Cerebellar nuclear complex (tissue), 1 donor: ENCODE measurements at places on chromosomes 1 and 21.

DNA sequence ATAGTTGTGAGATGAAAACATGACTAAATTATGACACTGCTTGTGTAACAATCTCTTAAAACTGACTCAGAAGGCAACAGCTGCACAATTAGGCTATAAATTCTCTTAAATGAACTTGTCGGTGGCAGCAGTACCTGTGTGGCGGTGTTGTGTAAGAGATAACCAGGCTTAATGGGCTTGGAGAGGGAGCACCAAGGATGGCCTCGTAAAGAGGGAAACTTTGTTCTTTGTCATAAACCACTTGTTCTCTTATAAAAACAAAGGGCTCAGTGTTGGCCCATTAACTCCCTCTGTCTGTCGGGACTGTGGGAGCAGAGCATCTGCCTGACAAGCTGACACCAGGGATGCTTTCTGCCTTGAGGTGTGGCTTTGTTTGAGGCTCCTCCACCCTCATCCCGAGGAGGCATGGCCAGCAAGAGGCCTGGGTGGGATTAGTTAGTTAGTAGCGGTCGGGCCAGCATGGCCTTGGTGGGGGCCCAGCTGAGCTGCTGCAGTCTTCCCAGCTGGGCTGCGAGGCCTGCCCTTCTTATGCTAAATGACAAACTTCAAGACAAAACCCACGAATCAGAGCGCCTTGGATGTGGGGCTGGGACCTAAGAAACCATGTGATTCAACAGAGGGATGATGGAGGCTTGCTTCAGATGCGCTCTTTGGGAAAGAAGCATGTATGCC, 171.4 kb downstream of the CAMTA1 start:
- no peak for DNase-seq

DNA sequence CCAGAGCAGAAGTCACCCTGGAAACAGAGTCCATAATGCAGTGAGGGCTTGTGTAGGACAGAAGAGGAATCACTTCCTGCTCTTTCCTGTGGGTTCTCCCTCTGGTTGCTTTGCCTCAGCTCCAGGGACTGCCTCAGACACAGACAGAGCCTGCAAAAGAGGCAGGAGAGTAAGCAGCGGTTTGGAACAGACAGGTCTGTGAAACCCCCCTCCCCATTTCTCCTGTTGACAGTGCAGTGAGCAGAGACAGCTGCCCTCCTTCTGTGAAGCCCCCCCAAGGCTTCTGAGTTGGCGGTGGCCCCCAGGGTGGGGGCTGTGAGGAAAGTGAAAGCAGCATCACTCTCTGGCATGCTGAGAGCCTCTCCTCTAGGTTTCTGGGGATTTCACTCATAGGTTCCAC, 53.0 kb downstream of the MAB21L3 start:
- no peak for DNase-seq

DNA sequence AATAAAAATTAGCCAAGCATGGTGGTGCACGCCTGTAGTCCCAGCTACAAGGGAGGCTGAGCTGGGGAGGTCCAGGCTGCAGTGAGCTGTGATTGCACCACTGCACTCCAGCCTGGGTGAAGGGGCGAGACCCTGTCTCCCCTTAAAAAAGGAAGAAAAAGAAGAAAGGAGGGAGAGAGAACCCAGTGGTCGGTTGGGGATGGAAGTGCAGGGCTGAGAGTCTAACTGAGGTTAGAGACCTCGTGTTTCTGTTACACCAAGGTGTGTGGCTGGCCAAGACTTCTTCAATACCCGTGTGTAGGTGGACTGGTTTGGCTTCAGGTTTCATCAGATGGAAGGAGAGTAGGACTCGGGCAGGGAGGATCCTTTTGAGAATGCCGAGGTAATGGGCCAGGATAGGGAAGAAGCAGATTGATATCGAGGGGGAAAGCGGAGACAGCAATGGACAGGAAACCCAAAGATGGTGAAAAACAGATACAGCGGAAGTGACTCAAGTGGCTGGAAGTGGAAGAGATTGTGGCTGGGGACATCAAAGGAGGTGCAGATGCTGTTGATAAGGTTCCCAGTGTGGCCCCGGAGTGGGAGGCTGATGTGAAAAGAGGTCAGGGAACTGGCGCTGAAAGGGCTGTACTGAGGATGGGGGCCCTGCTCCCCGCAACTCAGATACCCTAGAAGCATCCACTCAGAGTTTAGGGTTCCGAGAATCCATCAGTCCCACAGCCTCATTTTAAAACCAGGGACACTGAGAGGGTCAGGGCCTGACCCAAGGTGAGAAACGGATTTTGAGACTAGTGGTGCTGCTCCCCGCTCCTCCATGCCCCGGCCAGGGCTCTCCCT, 681 bp upstream of the UBXN10 start:
- DNase-seq = no peak

DNA sequence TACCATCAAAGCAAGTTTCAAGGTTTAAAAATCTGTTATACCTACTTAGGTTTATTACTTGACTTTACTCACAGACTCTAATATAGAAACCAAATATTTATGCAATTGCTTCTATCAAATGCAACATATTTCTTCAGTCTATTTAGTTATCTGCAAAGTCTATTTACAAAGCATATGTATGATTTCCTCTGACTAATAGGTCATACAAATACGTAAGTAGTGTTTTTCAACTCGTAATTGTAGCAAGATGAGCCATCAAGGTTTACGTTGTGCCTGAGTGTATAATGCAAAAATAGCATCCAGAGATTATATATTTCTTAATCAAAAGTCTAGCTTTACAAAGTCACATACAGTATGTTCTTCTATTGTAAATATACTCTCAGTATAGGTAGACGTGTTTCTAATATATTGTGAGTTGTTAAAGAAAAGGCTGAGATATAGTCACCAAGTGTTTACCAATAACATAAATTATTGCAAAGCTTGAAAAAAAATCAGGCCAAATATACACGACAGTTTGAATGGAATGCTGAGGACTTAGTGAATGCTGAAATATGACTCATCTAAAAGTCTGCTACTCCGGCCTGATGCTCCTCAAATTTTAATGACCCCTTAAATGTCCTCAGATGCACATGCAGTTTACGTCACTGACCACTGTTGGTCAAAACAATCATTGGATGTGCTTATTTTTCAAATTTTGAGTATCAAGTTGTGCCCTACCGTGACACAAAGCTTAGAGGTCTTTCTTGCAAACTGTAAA, 48.4 kb downstream of the ADAMTS5 start:
- no peak for DNase-seq

DNA sequence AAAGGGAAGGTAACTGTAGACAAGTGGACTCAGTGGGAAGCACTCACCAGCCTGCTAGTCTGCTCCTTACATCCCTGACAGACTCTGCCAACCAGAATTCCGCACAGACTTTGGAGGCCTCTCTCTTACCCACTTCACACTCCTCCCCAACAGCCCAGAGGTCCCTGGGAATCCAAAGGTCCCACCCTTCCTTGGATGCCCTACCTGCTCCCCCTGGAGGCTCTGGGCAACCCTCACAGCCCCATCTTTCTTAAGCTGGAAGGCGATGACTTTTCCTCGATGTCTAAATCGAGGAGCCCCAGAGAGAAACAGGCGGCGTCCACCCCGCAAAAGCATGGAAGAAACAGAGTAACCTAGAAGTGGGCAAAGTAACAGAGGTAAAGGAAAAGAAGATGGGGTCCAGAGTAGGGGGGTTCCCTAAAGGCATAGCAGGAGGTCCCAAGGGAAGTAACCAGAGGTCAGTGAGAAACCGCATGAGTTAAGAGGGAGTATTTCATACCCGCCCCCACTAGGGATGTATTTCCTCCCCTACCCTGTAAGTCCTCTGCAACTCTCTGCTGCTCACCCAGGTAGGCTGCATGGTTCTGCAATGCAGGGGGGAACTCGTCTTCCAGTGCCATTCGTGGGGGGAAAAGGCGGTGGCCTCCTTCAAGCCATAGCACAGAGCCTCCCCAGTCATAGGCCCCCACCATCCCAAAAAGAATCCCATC, 8.4 kb downstream of the ITGA10 start:
- DNase-seq = no peak

GRCh38 chr1:218209351-218209861, 75.7 kb upstream of the RRP15 start:
- no peak for DNase-seq

GRCh38 chr1:46067652-46068051, 64.8 kb downstream of the PIK3R3 start:
- DNase-seq = no peak

DNA sequence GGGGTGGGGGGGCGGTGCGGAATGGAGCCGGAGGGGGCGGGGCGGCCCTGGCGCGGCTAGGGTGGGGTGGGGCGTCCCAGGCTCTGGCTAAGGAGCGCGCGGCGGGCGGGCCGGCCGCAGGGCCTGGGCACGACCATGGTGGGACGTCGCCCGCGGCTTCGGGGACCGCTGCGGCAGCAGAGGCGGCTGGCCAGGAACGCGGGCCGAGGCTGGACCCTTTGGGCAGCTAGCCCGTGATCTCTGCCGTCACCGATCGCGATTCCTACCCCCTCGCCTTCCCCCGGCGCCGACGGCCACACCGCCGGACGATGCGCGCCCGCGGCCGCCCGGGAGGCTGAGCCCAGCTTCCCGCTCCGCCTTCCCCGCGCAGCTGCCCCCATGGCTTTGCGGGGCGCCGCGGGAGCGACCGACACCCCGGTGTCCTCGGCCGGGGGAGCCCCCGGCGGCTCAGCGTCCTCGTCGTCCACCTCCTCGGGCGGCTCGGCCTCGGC, at the start of gene MAP3K21:
Gene MAP3K21, plus strand, starts transcription at position 74 of the 491 bp plus-strand sequence. Its CDS starts 305 bp downstream, at position 379.
- DNase-seq = no peak

- DNase-seq = no peak
Observed at GRCh38 chr1:246454655-246455054, 52.4 kb downstream of the SMYD3 start.

DNA sequence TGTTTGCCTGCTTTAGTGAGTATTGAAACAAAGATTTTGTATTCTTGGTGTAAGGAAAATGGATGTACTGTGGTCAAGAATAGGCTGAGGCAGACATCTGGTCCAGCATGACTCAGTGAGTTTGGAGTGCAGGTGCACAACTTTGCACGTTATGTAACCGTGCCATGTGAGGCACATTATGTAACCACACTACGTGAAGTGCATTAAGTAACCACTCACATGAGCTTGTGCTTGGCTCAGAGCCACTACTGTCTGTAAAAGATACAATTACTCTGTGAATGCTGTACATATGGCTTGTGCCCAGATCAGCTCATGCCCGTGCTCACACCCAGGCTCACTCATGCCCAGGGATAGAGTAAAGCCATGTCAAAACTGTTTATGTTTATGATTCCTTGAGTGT, 216.8 kb downstream of the CTH start:
- no peak for DNase-seq

GRCh38 chr1:151867321-151867720, 13.8 kb upstream of the THEM5 start:
- no peak for DNase-seq

GRCh38 chr1:65467536-65467935, 47.1 kb downstream of the LEPR start:
- no peak for DNase-seq

DNA sequence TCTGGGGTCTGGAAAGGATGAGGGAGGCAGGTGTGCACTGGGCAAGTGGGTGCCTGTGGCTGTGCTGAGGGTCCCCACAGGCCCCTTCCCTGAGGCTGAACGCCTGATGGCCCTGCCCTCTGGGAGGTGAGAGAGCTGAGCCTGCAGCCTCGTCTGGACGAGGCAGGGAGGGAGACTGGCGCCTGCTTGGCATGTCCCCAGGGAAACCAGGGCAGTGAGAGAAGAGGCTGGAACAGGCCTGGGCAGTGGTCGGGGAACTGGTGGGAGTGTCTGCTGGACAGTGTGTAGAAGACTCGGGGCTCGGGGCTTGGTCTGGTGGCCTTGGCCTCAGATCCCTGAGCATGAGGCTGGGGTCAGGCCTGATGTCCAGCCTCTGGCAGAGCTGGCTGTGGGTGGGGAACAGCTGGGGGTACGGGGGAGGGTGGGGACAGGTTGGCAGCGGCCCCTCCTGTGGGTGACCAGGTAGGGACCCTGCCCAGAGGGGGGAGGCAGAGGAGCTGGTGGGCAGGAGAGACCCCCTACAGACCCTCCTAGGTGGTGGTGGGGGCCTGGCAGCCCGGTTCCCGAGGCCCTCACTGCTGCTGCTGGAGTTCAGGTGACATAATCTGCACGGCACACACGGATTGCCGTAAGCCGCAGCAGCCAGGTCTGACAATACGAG, 30.8 kb upstream of the PLCH2 start:
- DNase-seq = no peak

DNA sequence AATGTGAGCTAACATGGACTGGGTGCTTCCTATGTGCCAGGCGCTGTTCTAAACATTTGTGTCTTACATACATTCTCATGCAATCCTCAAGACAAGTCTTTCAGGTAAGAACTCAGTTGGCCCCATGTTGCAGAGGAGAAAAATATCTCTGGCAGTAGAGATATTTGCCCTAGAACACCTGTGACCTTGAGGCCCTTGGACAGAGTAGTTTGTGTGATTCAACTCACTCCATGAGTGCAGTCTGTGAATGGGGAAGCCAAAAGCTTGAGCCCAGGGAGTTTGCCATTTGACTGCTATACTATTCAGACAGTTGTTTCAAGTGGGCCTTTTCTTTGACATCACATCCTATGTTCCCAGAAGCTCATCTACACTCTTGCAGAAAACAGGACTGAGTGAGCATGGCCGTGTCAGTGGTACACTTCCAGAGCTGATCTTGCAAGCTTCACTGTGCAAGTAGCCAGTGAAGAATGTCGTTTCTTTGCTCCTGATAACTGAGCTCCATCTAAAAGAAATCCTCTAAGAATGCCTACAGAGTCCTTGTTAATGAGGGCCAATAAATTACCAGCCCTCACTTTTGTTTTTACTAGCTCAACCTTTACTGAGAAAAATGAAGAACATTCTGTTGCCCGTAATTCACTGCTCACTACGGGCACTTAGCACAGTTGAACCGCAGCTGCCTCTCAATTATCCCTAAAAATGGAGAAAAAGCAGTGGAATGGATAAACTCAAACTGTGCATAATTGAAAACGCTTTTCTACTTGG, 98.7 kb upstream of the C8B start:
- no peak for DNase-seq

DNA sequence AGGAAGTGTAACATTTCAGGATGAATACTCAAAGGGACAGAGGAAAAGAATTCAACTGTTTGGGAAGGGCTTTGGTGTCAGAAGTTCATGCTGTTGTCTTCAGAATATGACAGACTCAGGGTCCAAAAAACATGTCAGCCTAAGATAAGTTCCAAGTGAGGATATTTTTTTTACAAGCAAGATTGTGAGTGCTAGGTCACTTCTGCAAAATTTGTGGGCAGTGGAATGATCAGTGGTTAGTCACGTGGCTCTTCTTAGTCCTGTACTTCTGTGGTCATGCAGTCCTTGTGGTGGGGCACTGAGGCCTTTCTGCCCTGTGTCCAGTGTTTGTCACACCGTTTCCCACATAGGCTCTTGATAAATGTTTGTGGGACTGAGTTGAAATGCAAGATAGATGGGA, 5.2 kb downstream of the RGL1 start:
- no peak for DNase-seq

DNA sequence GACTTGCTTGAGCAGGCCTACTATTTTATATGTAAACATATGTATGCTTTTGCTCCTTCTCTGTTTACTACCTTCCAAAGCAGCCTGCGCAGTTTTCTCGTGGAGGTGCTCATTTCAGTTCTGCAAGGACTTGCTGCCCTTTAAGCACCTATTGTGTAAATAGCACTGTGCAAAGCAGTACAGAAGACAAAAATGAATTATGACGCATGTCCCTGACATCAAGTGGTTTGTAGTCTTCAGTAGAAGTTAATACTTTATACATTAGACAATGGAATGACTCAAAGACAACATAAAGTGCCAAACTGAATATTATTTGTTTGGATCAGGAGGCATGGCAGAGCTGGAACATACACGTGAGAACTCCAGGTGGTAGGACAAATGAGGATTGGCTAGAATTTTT, 611.7 kb downstream of the LMO4 start:
- DNase-seq = no peak
